ENCODE measurements at places on chromosomes 3 and 15.

- DNase-seq = peak; percentile 30
Observed at GRCh38 chr3:8110966-8111798, 390.4 kb upstream of the LMCD1 start.

- DNase-seq = no peak
Observed at GRCh38 chr3:23002836-23003732, 200.0 kb upstream of the UBE2E2 start.

GRCh38 chr15:25875566-25875965, 12.4 kb upstream of the ATP10A start:
- DNase-seq = no peak

GRCh38 chr15:93180656-93181055, 91.6 kb upstream of the RGMA start:
- no peak for DNase-seq

GRCh38 chr3:171781711-171782127, 28.6 kb downstream of the PLD1 start:
- no peak for DNase-seq

- DNase-seq = no peak
Observed at GRCh38 chr3:62718515-62719320, 156.5 kb downstream of the CADPS start.

- no peak for DNase-seq
Observed at GRCh38 chr3:168975576-168975975, 687.9 kb downstream of the MECOM start.

- DNase-seq = no peak
Observed at GRCh38 chr15:72962054-72962702, 90.1 kb upstream of the NEO1 start.

DNA sequence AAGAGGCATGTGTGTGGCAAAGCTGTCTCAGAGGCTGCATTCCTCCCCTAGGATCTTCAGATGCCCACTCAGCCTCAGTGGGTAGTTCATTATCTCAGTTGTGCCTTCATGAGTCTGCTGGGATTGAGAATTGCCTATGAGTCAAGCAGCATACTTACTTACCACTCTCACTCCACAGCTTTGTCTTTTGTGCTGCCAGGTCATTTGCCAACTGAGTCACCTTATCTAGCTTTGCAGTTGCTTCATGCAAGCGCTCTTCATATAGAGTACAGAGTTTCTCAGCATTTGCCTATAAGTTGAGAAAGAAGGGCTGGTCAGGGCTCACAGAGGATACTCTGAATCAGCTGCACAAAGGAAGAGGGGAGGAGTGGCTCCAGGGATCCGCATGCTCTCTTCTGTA, 89.5 kb downstream of the MYH15 start:
- no peak for DNase-seq

DNA sequence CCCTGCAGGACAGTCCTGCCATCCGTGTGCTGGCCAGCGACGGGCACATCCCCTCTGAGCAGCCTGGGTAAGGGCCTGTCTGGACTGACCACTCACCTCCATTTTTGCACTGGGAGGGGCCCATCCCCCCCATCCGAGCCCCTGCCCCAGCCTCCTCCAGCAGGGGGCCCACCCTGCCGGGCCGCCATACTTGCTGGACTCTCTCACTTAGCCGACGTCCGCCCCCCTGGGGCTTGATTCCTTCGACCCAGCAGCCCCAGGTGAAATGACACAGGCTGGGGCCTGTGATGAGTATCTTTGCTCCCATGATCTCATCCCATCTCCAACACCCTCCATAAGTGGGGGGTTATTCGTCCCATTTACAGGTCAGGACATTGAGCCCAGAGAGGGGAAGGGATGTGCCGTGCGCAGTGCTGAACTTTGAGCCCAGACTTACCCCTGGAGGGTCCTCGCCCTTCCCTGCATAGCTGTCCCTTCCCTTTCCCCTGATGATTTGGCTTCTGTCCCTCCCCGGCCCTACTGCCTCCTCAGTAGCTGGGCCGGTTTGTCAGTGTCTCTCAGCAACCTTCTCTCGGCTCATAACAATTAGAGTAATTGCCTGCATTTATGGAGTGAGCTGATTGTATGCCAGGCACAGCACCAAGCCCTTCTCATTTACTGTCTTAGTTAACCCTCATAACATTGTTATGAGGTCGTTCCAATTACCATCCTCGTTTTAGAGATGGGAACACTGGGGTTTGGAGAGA, 4.2 kb downstream of the LMAN1L start:
- DNase-seq = no peak

GRCh38 chr15:88326924-88327323, 70.4 kb upstream of the NTRK3 start:
- no peak for DNase-seq

DNA sequence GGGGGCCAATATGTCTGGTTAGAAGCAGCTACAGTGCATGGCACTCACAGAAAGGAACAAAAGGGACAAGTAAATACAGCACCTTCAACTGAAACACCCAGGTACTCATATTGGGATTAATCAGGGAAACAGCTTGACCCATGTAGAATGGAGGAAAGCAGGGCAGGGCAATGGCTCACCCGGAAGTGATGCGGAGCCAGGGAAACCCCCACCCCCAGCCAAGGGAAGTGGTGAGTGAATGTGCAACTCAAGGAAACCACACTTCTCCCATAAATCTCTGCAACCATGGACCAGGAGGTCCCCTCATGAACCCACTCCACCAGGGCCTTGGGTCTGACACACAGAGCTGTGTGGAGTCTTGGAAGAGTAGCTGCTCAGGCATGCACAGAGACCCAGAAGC, 117.1 kb downstream of the MTHFS start:
- DNase-seq = no peak

- DNase-seq = no peak
Observed at GRCh38 chr3:177610262-177610661, 413.0 kb upstream of the TBL1XR1 start.

GRCh38 chr3:19030522-19030839, 117.8 kb upstream of the KCNH8 start:
- no peak for DNase-seq

DNA sequence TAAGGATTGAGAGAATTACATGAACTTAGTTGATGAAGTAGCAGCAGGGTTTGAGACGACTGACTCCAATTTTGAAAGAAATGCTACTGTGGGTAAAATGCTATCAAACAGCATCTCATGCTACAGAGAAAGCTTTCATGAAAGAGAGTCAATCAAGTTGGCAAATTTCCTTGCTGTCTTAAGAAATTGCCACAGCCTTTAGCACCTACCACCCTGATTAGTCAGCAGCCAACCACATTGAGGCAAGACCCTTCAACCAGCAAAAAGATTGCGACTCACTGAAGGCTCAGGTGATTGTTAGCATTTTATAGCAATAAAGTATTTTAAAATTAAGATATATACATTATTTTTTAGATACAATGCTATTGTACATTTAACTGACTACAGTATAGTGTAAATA, 80.9 kb downstream of the RAP2B start:
- no peak for DNase-seq

- DNase-seq = no peak
Observed at GRCh38 chr15:60057554-60057953, 53.4 kb downstream of the FOXB1 start.

DNA sequence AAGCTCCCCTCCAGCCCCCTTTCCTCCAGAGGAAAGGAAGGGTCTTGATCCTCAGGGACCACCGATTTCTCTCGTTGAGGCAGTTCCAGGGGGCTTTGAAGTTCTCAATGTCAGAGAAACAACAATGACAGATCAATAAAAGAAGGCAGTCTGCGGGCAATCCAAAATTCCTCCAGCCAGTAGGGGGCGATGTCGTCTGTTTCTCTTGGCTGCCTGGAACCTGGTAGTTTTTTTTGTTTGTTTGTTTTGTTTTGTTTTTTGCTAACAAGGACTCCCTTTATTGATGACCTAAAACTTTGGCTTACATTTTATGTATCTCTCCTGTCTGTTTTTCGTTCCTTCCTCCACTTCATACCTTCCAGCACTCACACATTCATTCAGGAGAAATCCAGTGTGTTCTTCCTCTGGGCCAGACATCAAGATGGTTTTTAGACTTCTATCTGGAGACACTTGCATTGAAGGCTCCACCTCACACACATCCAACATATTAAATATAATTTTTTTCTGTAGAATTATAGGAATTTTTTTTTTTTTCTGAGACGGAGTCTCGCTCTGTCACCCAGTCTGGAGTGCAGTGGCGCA, 276.6 kb downstream of the RPLP1 start:
- DNase-seq = peak; percentile 81

DNA sequence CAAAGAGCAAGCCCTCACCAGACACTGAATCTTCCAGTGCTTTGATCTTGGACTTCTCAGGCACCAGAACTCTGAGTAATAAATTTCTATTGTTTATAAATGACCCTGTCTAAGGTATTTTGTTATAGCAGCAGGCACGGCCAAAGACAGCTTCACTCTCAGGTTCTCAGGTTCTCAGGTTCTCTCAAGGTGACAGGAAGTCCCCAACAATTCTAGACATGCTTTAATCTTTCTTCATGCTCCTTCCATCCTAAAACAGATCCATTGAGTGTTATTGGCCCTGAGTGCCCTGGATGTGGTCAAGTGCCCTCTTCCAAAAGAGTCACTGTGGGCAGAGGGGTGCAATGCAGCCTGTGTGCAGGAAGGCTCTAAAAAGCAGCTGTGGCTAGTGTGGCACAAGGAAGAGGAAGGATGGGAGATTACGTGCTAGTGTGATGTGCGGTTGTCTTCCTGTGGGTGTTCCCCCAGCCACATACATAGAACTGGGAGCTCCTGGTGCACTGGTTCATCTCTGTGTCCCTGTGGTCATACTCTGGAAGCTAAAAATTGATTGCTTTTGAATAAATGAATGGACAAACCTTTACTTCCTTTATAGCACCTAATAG, 11.0 kb upstream of the RAB7A start:
- DNase-seq = peak; percentile 28

DNA sequence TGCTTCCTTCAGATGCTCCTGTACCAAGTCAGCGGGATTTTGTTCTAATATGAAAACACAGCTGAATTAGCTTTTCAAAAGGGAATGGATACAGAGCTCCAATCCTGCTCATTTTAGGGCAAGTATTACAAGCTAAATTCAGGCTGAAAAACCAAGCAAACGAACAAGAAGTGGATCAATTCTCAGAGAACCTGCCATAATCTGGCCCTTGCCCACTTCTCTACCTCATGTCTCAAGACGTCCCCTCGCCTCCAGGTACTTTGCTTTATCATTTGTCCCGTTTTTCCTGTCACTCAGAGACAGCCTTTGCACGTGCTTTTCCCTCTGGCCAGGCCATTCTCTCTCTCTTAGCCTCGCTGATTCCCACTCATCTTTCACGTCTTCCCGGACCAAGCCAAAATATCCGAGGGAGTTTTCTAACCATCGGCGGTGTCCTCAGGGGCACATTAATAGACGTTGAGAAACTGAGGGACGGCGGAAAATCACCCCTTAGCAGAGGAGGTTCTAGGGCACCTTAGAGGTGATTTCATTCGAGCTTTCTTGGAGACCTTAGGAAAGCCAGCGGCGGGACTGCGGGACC, 654 bp downstream of the SUSD5 start:
- no peak for DNase-seq

GRCh38 chr3:168096210-168096652, 507 bp upstream of the GOLIM4 start:
- DNase-seq = no peak

DNA sequence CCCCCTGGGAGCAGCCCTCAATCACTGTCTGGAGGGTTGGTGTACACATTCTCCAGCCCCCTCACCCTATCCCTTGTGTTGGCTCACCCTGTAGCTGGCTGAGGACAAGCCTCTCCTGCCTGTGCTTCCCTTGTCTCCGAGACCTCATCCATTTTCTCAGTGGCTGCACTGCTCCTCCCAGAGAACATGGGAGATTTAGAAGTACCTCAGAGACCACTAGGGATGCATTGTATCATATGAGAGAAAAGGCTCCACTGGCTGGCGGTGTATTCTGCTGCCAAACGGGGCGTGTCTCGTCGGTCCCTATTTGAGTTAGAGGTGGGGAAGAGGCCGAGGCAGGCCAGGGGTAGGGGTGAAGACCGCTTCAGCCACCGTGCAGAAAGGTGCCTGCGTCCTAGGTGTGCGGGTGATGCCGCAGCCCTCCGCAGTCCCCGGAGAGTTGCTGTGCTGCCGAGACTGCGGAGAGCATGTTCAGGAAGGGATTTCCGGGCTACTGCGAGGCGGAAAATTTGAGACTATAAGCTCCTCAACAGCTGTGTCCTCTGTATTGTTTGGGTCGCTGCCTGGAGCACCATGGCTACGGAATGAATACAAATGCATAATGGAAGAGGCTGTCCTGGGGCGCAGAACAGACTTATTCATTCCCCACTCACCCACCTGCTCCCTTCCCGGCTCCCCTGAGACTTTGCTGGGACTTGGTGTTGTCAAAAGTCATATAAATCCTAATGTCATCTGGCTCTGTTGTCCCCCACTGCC, 43.8 kb downstream of the SPSB4 start:
- DNase-seq = no peak

- no peak for DNase-seq
Observed at GRCh38 chr3:85208650-85209049, 249.9 kb downstream of the CADM2 start.

DNA sequence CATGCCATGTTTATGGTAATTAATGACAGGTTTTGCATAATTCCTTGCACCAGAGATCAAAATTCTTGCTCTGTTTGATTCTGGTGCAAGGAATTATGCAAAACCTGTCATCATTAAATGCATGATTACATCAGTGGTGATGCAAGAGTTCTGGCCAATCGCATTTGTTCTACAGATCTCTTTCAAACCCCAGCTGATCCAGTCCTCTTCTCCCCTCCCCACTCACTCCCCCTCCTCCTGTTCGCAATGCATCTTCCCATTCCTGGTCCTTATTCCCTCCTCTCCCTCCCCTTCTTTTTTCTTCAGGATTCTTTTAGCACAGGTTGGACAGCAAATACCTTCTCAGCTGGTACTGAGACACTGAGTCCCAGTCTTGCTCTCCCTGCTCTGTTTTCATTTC, 82.1 kb downstream of the GABRB3 start:
- no peak for DNase-seq

GRCh38 chr3:116034794-116035193, 410.5 kb downstream of the LSAMP start:
- DNase-seq = no peak

- DNase-seq = no peak
Observed at GRCh38 chr3:24399614-24400013, 95.0 kb downstream of the THRB start.

DNA sequence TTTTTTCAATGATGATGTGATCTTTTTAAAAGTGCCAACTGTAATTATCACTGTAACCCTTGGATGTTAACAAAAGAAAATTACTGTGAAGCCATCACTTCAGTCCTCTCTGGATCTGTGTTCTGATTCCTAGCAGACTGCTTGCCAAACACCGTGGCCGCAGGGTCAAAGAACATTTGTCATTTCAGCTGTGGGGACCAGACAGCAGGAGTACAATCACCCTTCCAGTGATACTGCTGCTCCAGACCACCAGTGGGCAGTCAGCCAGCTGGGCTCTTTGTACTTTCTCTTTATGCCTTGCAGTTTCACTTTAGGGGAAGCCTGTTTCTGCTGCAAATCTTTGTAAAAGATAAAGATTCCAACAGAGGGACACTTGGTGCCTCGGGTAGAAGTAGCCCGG, 770.0 kb downstream of the GRM7 start:
- no peak for DNase-seq

DNA sequence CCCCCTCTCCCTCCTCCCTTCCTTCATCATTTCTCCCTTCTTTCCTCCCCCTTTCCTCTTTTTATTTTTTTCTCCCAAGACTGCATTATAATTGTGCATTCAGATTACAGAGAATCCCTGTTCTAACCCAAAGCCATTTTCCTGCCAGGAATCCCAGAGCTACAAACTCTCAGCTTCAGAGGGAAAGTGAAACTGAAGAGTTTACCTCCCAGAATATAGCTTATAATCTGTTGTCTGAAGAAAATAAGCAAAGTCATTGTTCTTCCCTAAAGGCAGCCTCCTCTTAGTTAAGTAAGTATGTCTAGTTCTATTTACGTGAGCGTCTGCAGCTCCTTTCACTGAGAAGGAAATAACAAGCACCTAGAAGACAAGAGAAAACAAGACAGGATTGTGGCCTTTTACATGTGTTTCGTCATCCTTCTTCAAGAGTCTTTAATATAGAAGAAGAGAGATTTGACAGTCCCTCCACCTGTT, 97.2 kb downstream of the CHST2 start:
- no peak for DNase-seq
